ENCODE measurements at places on chromosomes 2 and 18.

- no peaks in the 10 kb centered on the region for H3K36me3 ChIP-seq
- no peak for DNase-seq
- no peak overlapping the region for H3K4me3 ChIP-seq
- H3K27me3 ChIP-seq, result no peaks in the 10 kb centered on the region
These were observed 146.2 kb upstream of the LYPD1 start for GRCh38 chr2:132816234-132816633.

DNA sequence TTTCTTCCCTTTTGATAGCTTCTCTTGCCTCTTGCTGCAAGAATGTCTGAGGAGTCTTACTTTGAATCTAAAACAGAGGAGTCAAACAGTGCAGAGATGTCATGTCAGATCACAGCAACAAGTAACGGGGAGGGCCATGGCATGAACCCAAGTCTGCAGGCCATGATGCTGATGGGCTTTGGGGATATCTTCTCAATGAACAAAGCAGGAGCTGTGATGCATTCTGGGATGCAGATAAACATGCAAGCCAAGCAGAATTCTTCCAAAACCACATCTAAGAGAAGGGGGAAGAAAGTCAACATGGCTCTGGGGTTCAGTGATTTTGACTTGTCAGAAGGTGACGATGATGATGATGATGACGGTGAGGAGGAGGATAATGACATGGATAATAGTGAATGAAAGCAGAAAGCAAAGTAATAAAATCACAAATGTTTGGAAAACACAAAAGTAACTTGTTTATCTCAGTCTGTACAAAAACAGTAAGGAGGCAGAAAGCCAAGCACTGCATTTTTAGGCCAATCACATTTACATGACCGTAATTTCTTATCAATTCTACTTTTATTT, 133.5 kb upstream of the CDCA7 start:
- H3K36me3 ChIP-seq, result no peaks in the 10 kb centered on the region
- H3K4me1 ChIP-seq, result no peaks in the 10 kb centered on the region
- H3K27ac ChIP-seq, result no peak overlapping the region
- no peaks in the 10 kb centered on the region for H3K27me3 ChIP-seq
- DNase-seq, result no peak
- no peak overlapping the region for H3K4me3 ChIP-seq

DNA sequence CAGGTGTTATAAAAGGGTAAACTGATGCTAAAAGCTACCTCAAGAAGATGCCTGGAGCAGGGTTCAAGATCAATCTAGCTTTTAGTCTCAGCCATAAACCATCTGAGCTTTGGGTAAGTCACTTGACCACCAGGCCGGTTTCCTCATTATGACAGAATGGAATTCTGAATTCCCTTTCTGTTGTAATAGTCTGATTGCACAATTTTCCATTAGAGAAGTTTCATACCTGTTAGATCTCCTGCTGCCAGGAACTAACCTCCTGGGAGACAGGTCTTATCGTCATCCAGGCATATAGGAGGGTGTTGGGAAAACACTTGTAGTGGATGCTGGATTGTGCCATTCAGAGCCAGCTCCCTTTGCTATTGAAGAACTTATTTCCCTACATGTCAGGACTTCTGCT, 272.5 kb downstream of the TDRD15 start:
- H3K4me3 ChIP-seq, result no peak overlapping the region
- peak overlapping the region; percentile 25 for H3K27ac ChIP-seq
- no peaks in the 10 kb centered on the region for H3K4me1 ChIP-seq
- no peaks in the 10 kb centered on the region for H3K36me3 ChIP-seq

DNA sequence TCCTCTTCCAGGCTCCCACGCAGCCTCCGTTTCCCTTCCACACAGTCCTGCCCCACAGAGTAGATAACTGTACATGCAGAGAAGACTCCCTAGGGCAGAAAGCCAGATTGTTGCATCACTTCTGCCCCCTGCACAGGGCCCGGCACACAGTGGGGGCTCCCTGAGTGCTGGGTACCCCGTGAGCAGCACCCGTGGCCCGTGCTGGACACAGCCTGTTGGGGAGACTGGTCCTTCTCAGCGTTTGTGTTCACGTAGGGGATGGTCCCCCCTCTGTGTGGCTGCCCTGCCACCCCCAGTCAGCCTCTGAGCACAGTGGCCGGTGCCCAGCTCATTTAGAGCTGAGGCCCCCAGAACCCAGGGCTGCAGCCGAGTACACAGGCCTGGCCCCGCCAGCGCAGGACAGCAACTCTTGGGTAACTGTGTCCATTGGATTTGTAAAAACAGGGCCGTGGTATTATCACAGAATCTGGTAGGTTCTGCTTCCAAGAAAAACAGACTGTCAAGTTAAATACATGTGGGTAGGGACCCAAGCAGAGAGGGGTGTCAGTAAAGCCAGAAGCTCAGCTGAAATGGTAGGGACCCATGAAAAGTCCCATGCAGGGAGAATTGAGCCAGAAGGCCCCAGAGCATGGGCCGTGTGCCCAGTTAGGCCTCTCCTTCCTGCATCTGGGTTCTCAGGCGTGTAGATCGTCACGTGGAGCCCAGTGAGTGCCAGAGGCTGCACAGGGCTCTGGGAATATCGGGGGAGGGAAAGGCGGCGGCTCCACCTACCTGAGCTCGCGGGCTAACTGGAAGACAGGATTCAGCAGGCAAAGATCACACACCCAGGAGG, 257.3 kb downstream of the ATAD2B start:
- no peak overlapping the region for H3K27ac ChIP-seq
- no peaks in the 10 kb centered on the region for H3K27me3 ChIP-seq
- H3K4me3 ChIP-seq, result no peak overlapping the region
- H3K36me3 ChIP-seq, result no peaks in the 10 kb centered on the region

DNA sequence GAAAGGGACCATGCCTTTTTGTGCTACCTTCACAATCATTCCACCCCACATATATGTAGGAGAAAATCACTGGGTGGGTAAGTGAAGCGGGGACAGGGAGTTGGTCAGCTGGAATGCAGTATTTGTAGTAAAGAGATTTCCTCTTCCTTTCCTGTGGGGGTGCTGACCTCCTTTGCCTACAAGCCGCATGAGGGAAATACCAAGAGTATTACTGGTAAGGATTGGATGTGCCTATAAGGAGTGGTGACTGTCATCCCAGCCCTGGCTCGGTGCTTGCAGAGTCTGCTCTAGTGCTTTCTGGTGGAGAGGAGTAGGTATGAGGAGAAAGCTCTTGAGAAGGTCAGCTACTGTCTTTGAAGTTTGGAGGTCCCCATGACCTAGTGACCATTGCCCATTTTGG, 324.6 kb downstream of the HRH4 start:
- no peak for DNase-seq
- no peaks in the 10 kb centered on the region for H3K36me3 ChIP-seq
- no peak overlapping the region for H3K4me3 ChIP-seq
- H3K27me3 ChIP-seq, result no peaks in the 10 kb centered on the region

GRCh38 chr2:118720866-118721265, 126.6 kb downstream of the EN1 start:
- H3K27ac ChIP-seq, result no peak overlapping the region
- H3K4me1 ChIP-seq, result no peaks in the 10 kb centered on the region
- H3K27me3 ChIP-seq, result no peaks in the 10 kb centered on the region
- no peaks in the 10 kb centered on the region for H3K36me3 ChIP-seq
- no peak for DNase-seq
- no peak overlapping the region for H3K4me3 ChIP-seq

All from right lobe of liver (tissue), 6 donors.